Nucleus accumbens (tissue), 56 donors: ENCODE measurements at places on chromosomes 3 and 15.

DNA sequence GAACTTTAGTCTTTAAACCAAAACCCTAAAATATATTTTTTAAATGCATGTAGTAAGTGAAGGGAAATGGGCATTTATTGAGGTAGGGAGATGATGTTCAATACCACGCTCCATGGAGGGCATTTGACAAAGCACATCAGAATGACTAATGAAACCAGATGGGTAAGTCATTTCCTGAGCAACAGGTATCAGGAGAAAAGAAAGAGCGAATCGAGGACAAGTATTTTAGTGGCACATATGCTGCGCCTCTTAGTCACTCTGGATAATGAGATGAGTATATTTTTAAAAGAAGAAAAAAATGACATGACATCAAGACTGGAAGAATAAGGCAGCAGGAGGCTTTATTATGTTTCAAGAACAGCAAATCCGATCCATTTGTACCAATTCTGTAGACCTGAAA lies 129.0 kb upstream of the ARHGEF3 start:
- no peak for DNase-seq

DNA sequence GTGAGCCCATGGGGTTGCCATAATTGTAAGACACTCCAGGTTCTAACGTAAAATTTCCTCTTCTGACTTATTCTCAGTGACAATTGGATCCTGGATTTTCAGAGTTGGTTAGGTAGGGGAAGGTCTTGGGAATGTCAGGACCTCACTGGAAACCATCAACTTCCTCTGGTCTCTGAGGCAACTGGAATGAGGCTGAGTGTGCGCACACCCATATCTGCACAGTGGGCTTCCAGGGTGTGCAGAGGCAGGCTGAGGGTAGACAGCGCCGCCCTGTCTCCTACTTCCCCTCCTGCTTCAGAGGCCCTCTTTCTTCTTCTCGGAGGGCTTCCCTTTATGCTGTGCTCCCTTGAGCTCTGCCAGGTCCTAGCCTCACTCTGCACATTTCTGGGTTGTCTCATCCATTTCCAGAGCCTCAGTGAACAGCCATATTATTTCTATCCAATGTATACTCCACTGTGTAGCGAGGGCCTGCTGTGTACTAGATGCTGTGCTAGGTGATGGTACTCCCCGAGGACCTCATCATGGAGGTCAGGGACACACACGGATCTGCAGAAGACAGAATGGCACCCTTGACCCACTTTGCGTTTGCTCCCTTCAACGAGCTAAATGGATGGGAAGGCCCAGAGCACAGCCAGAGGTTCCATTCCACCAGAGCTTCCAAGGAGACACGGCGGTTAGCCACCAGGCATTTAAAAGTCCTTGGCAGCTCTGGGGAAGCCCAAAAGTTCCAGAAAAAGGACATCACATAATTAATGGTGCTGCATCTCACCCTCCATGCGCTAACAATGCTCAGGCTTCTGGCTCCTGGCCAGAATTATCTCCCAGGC lies 18.3 kb downstream of the ACAA1 start:
- no peak for DNase-seq

GRCh38 chr3:182436547-182436946 lies 356.8 kb upstream of the ATP11B start:
- no peak for DNase-seq

GRCh38 chr15:65180167-65180566 lies 5.0 kb downstream of the CLPX start:
- no peak for DNase-seq

GRCh38 chr15:59609730-59610712 lies 1.6 kb upstream of the GCNT3 start:
- DNase-seq = no peak

GRCh38 chr15:41955807-41956525 lies 16.4 kb downstream of the EHD4 start:
- no peak for DNase-seq
